ENCODE measurements at places on chromosomes 4 and X.
A peak's percentile ranks its signal among the peaks of the same experiment; 100 is the strongest.

DNA sequence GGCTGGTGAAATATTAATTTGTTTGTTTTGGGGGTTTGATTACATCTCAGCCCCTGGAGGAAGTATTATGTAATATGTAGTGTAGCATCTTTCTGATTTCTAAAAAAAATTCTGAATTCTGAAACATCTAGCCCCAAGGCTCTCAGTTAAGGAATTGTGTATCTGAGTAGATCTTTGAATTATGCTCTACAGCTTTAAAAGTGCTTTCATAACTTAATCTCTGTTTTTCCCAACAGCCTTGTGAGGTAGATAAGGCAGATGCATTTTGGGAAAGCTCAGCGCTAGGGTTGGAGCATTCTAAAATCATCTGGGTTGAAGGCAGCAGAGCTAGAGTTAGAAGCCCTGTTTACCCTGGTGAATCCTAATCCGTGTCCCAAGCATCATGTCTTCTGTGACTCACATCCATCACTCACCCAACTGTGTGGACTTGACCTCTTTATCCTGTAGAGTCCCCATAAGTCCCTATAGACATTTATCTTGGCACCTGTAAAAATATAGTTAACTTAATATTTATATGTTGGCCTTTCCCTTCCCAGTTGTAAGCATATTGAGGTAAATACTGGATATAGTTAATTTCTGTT, 49.8 kb downstream of the FNIP2 start:
- DNase-seq, result no peak

DNA sequence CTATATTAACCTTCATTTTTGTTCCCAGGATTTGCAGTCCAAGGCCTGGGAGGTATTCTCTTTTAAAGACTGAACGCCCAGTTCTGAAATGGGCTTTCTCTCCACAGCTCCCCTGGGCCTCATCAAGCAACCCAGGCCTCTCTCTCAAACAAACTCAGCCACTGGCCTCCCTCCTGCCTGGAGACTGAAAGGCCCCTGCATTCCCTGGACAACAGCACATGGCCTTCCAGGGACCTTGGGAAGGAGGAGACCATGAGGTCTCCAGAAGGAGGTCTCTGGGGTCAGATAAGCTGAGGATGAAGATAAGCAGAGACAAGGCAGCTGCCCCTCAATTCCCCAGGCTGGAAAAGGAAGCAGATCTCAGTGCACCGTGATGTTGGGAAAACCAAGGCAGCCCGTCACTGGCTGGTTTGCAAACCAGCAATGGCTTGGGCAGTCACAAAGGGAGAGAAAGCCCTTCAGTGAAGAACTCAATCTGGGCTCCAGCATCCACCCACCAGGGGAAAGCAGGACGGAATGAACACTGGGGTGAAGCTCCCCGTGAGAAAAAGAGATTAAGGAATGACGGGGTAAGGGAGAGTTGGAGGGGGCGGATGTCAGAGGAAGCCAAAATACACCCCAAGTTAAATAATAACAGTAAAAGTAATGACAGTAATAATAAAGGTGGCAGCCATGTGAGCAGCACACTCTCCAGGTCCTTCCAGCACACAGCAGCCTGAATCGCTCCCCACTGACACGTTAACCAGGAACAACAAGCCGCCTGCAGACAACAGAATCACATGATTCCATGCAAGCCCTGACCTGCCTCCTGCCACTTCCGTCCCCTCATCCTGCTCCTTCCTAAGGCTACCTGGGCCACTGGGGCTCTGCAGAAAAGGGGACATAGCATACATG, 22.3 kb downstream of the AMOT start:
- DNase-seq, result no peak

DNA sequence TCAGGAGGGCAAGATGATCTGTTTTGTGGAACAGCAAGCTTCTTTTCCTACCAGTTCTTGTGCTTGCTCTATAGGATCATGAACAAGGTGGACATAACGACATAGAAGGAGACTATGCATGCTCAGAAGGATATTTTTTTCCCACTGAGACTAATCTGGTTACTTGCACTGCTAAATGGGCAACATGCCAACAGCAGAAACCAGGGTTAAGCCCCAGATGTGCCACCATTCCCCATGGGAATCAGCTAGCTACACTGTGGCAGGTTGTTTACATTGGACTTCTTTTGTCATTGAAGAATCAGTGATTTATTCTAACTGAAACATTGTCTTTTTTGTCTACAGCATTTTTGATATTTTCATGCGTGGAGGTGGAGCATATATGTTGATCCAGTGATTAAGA, 165.6 kb downstream of the C4orf33 start:
- DNase-seq, result no peak

- peak; percentile 40 for DNase-seq
Measured at GRCh38 chrX:124217304-124218251, 114.9 kb upstream of the TEX13D start.

DNA sequence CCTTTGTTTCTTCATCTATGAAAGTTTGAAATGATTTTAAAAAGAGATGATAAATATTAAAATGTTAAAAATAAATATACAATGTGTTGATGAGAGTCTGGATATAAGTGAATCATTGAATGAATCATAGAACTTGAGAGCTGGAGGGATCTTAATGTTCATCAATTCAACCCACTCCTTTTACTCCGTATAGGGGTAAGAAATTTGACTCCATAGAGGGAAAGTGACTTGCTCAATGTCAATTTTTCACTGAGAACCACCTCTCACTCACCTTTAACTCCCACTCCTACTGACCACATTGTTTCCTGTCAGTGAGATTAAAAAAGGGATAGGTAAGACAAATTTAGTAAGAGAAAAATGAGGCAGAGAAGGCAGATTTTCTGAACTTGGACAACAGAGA, 557.2 kb upstream of the GRIA3 start:
- no peak for DNase-seq

DNA sequence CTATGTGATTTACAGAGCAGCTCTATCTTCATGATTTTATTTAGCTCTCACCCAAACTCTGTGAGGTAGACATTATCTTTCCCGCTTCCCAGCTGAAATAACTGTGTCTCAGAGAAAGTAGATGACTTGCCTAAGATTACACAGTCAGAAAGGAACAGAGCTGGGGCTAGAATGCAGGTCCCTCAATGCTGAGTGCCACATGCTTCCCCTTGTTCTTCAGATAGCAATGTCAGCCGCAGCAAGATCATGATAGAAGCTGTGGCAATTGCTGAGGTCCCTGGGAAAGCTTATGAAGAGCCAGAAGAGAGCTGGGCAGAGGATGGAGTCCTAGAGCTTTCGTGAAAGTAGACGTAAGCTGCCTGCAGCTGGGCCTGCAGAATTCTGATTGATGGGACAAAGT, 11.1 kb upstream of the GABRE start:
- no peak for DNase-seq

DNA sequence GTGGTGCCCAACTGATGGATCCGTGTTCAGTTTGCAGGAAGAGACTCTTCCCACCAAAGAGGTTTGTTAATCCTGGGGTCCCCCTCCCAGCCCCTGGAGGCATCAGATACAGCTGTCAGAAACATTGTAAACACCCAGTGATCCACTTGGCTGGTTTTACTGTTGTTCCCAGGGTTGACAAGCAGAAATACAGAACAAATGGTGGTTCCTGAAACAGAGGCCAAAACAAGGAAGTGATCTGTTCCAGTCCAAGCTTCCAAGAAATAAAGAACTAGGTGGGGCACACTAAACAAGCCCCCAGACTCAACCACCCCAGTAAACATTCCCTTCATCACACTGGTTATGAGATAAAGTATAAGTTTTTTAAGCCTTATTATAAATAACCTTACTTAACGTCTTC, 1.4 kb downstream of the TMLHE start:
- DNase-seq, result no peak

DNA sequence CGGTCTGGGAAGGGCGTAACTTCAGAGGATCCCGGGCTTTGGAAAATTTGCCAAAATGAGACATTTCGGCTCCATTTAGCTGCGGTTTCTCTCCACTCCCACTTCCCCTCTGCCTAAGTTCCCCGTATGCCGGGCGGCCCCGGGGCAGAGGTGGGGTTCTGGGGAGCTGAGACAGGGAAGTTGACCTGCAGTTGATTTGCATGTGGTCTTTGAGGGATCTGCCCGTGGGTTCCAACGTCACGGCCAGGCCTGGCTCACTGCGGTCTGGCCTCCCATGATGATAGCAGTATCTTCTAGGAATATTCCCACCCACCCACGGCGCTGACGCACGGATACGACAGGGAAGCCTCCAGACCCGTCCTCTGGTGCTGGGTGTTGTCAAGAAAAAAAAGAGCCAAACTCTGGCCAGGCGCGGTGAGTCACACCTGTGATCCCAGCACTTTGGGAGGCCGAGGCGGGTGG, 27.3 kb upstream of the CRLF2 start:
- peak; percentile 35 for DNase-seq

- no peak for DNase-seq
Measured at GRCh38 chr4:41613821-41614220, 75.9 kb downstream of the LIMCH1 start.

DNA sequence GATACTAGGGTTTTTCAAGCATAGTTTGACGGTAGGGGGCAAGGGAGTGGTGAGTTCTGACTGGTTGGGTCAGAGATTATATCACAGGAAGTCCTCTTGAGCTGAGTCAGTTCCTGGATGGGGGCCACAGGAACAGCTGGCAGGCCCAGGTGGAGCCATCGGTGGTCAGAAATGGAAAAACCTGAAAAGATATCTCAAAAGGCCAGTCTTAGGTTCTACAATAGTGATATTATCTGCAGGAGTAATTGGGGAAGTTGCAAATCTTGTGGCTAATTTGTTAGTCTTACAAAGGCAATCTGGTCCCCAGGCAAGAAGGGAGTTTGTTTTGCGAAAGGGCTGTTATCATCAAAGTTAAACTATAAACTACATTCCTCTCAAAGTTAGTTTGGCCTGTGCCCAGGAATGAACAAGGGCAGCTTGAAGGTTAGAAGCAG, 159.3 kb downstream of the PTCHD1 start:
- no peak for DNase-seq

GRCh38 chrX:3232262-3232923, 114.1 kb downstream of the MXRA5 start:
- no peak for DNase-seq

DNA sequence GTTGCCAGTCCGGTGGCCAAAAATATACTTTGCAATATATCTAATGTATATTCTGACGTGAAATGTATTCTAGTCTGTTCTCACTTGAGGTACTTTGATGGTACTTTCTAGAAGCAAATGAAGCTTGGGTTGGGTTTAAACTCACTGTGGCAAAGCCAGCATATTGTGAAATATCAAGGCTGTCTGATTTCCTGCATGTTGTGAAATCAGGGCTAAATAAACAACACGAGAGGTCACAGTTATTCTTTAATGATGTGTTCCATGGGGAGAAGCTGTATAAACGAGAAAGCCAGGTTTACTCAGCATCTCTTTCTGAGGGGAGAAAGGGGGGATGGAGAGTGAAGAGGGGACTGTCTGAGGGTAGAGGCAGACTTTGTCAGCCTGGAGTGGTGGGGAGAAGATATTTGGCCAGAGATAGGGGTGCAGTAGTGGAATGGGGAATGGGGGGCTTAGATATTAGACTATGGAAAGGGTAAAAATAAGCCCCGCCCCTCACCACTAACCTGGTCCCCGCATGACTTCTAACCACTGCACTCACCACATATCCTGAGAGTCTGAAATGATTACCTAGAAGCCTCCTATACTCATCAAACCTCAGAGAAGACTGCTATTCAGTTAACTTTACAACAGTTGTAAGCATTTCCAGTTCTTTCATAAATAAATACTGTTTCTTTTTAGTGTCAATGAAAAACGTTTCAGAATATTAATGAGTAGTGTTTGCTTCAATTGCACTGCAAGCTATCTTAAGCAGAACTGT, 5.9 kb upstream of the SCARB2 start:
- DNase-seq, result no peak

DNA sequence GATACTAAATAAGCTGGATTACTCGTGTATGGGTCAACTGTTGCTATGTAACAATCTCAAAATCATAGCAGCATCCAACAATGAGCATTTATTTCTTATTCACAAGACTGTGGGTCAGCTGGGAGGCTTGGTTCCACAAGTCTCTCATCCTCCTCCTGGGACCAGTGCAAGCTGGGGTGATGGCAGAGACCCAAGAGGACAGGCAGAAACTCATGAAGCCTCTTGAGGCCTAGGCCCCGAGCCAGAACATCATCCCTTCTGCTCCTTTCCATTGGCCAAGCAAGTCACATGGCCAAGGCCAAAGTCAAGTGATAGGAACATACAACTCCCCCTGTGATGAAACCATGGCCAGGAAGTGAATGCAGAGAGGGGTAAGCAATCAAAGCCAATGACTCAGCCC, 422.1 kb downstream of the BCOR start:
- no peak for DNase-seq

DNA sequence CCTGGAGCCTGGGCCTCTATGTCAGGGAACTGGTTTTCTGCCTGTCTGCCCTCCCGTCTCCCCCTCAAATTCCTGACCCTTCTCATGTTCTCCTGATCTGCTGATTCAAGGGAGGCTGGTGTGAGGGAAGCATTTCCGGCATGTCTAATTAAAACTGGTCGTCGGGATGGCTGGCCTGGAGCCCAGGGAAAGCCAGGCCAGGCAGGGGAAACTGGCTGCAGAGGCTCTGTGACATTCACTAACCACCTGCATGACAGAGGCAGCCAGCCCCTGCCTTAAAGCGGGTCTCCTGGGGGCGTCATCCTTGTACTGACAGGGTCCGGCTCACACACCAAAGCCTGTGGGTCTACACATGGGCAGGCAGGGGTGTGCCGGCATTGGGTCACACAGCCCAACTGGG, 35.2 kb downstream of the ABLIM2 start:
- no peak for DNase-seq

Measured in central memory CD8-positive, alpha-beta T cell (primary cell).